Activated naive CD4-positive, alpha-beta T cell treated with anti-CD3 and anti-CD28 coated beads, Interleukin-2, amount 50 U/mL, for 72 hours (primary cell): ENCODE measurements at places on chromosomes 12 and 14. TPM values are rescaled to one million over a fixed set of nuclear protein-coding genes. Genes with fewer than 3 reads are reported as not detected.
A peak's percentile ranks its signal among the peaks of the same experiment; 100 is the strongest.

The NKX2-1 gene
- not detected for total RNA-seq

- no peak for DNase-seq
Observed at GRCh38 chr14:33617154-33617553, 333.7 kb downstream of the EGLN3 start.

- DNase-seq = no peak
Observed at GRCh38 chr12:41254004-41254914, 66.1 kb downstream of the PDZRN4 start.

GRCh38 chr12:112971248-112971647 lies 7.1 kb upstream of the OAS2 start:
- DNase-seq = no peak

- DNase-seq = no peak
Observed at GRCh38 chr12:110657747-110658146, 31.2 kb downstream of the HVCN1 start.

DNA sequence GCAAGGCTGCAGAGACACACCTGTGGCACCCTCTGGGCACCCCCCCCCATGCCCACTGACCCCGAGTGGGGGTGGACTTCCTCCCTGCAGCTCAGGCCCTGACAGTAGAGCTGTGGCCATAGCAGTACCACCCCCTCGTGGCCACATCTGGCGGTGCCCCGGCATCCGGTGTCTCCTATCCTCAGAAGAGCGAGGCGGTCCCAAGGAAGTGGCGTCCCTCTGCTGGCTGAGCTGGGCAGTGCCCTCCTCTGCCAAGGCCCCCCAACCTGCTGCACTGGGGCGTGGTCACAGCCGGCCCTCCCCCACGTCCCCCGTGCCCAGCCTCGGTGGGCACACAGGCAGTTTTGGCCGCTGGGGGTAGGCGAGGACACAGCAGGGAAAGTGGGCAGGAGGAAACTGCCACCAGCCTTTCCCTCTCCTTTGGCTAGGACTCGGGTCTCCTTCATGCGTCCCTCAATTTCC lies 6.0 kb upstream of the SLC6A12 start:
- DNase-seq = peak; percentile 60

DNA sequence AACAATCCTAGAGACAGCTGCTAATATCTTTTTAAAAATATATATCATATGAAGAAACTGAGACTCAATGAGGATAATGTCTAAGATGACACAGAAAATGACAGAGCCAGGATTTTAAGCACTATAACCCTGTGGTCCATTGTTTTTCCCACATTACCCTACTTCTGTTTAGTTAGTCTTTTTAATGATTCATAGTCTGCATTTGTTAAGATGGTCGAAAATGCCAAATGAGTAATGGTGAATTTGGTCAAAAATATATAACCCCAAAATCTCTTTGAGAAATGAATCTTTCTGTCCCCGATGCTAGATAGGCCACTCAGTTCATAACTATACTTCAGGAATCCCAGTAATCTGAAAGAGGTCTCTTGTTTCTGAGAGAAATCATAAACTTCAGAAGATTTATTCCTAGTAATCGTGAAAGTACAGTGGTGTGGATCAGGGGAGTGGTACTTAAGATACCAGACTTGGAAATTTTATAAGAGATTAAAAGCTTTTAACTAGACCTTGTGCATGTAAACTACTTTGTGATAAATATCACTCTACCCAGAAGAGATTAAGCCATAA lies 10.8 kb downstream of the RTRAF start:
- DNase-seq = no peak

- no peak for DNase-seq
Observed at GRCh38 chr12:120254809-120255208, 10.7 kb downstream of the PXN start.

DNA sequence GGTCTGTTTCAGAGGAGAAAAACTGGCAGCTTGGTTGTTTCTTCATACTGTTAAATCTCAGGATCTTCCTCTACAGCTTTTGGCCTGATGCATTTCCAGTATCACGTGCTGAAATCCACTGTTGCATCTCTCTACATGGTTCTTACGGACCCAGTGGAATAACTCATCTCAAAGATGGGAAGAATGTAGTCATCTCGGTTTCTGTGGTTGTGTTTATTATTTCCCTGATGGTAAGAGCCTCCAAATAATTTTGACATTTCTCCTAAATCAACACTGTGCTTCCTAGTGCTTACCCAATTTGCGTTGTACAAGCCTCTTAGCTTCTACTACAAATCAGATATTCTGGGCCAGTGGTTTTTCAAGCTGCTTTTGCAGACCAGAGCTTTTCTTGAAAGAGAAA lies 812.8 kb downstream of the C12orf50 start:
- DNase-seq = no peak

GRCh38 chr14:70842851-70843462 lies 33.6 kb upstream of the MAP3K9 start:
- no peak for DNase-seq
